Stimulated activated naive CD8-positive, alpha-beta T cell treated with anti-CD3 and anti-CD28 coated beads, Interleukin-15, Interleukin-2, amounts not matched to agents 100 U/mL and 50 U/mL, for 24 hours (primary cell): ENCODE measurements at places on chromosomes 12 and 14.

DNA sequence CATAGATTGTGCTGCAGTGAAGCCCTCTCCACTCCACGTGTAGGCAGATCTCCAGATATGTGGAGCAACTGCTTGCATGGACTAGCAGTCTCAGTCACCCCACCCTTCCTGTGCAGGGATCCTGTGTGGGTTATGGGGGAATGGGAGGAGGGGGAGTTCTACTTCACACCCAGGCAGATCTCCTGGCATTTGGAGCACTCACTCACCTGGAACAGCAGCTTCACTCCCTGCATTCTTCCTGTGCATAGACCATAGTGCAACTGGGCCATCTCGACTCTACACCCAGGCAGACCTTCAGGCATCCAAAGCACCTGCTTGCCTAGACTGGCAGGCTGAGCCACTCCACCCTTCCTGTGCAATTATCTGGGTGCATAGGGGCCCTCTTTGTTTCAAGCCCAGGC is 96.0 kb upstream of the PCED1B start:
- DNase-seq, result no peak

DNA sequence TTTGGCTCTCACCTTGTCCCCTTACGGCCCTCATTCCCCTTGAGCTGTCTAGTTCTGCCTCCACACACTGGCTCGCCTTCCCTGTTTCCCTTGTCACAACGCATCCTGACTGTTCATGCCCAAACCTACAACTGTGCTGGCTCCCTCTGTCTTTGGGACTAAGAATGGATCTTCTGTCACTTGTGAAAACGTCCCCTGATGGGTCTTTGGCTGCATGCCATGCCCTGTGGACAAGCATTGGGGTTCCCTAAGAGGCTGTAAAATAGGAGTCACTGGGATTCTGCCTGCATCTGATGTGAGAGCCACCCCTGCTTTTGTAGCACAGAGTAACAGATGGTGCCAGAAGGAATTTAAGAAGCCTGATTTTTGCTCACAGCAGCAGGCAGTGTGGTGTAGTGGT is 285.3 kb upstream of the CRY1 start:
- no peak for DNase-seq

- no peak for DNase-seq
Measured at GRCh38 chr12:108254517-108255251, 84.4 kb downstream of the CMKLR1 start.

DNA sequence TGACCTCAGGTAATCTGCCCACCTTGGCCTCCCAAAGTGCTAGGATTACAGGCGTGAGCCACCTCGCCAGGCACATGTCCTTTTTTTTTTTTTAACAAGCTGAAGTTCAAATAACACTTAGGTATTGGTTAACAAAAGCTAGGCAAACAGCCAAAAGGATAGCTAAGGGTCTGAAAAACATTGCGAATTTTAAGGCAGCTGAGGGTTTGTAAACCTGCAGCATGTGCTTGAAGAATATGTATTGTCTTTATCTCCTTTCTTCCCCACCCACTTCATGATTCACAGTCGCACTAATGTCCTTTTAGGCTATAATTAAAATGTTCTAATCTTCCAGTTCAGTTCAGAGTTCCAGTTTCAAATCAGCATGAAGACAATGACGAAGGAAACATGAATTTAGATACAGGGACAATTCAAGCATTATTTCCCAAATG is 30.1 kb upstream of the CERS5 start:
- no peak for DNase-seq

- peak; percentile 87 for DNase-seq
Measured at GRCh38 chr12:12716793-12717585, at the start of gene CDKN1B. Gene CDKN1B, plus strand, starts transcription at chr12:12717368. Its CDS starts 472 bp downstream, at chr12:12717840.

DNA sequence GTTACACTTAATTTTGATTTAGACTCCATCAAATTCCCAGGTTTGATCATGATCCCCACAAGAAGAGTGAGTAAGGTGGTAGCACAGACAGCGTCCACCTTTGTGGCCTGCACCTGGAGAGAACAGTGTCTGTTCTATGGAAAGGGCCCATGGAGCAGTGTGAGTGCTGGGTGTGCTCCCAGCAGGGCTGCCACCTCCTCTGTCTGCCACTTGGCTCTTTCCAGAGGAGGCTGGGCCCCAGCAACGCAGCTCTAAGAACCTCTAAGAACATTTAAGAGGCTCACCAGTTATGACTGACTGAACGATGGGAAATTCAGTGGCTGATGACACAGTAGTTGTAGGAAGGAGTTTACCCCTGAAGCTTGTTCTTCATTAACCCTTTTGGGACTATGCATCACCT is 17.3 kb downstream of the VDR start:
- DNase-seq, result no peak

GRCh38 chr14:89773644-89774316 is 180.8 kb downstream of the EFCAB11 start:
- DNase-seq, result peak; percentile 68

GRCh38 chr12:94948232-94948810 is 55.2 kb downstream of the NDUFA12 start:
- DNase-seq, result no peak

GRCh38 chr14:90624227-90624626 is 192.0 kb downstream of the TTC7B start:
- no peak for DNase-seq

DNA sequence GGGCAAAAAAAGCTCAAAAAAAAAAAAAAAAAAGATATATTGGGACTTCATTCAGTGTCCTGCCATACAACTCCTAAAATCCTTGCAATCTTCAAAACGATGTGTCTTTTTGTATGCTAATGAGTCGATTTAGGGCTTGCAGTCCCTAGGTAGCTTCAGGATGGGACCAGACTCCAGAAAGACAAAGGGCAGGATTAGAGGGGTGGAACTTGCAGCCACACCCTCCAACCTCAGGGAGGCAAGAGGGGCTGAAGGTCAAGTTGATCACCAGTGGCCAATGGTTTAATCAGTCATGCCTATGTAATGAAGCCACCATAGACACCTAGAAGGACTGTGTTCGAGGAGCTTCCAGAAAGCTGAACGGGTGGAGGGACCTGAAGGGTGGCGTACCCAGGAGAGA is 29.3 kb downstream of the TEAD4 start:
- DNase-seq, result no peak

DNA sequence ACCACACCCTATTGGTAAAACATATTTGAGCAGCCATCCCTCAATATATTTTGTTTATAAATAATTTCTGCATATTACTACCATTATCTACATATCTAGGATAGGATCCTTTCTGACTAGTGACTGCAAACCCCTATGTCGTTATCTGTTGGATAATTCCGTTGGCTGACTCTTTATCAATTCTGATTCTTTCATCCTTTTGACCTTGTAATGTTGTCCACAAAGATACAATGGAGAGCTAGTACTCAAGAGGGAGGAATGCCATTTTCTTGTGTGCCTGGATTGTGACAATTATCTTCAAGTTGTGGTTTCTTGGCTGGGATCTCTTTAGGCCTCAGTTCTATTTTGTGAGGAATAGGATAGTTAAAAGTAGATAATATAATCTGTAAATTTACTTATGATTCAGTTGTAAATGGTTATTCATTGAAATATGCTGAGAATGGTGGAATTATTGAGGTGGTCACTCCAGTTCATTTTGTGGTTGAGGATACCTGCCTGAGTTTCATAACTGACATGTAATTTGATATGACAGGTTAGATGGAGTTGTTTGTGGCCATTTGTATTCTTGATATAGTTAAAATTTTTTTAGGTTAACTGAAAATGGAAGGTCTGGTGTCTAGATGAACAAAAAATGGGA is 10.1 kb downstream of the CHST11 start:
- DNase-seq, result no peak

- no peak for DNase-seq
Measured at GRCh38 chr12:57104292-57104910, 6.8 kb downstream of the STAT6 start.

DNA sequence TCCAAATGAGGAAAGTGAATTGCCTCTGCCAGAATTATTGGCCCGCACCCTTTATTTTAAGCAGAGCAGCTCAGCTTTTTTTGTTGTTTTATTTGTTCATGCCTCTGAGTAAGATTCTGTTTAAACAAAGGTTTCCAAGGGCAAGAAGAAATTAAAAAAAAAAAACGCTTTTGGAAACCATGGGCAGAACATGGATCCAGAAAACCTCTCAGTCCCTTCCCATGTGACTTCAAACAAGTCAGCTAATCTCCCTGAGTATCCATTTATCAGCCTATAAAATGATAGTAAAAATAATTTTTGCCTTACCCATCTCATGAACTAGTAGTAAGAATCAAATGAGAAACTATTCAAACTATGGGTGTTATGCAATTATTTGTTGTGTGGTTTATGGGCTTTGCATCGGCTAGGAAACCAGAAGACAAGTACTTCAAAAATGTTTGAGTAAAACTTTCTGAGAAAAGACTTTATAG is 27.6 kb downstream of the KITLG start:
- no peak for DNase-seq

GRCh38 chr14:102492531-102492910 is 17.1 kb downstream of the ANKRD9 start:
- no peak for DNase-seq

DNA sequence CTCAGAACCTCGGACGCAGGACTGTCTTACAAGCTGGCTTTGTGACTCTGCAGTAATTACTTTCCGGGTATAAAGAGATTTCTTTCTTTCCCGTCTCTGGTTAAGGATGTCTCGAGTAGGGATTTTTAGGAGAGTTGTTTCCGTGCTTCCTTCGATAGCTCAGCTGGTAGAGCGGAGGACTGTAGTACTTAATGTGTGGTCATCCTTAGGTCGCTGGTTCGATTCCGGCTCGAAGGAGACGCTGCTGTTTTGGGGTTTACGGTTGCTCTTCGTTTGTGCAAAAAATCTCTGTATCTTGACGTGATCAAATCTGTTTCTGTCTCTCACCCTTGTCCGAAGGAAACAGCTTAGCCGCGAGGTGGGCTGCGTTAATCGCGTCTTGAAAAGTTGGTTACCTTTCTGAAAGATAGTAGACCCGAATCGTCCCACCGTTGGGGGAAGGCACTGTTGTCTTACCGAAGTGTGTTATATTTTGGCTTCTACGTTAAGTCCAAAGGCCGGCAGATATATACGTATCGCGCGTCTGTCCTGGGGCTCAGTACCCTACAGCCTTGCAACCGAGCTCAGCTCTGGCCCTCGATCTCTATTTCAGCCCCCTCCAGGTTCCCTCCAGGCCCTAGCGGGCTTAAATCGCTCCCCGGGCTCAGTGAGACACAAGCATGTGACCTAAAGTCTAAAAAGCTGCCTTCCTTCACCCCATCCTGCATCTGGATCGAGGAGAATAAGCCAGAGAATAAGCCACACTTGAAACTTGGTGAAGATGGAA is 1.1 kb upstream of the RNASE4 start:
- peak; percentile 87 for DNase-seq

DNA sequence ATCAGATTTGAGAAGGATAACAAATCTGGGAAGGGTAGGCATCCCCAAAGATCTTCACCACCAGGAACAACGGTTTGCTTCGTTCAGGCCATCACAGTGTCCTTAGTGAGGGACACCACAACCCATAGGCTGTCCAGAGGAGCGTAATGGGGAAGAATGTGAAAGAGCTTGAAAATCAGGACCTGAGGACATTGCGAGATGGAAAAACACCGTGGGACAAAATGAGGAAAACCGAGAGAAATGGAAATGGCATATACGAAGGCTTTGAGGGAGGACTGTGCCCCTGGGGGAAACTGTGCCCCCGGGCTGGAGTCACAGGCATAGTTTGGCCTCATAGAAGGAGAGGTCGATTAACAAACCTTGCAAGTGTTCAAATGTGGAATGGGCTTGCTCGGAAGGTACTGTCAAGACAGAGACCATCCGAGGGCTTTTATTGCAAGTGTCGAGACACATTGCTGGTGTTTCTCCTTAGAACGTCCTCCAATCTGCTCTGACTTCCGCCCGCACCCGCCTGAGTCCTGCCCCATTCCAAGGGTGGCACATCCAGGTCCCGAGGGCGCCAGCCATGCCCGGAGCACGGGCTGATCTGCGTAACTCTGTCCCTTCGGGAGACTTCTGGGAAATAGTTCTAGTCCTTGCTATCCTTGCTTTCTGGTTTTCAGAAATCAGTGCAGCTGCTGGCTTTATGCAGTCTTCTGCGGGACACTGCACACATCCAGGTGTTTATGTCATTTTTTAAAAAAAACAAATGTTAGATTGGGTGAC is 885 bp upstream of the PALS1 start:
- DNase-seq, result peak; percentile 48

- DNase-seq, result no peak
Measured at GRCh38 chr14:58752771-58753201, 115.0 kb downstream of the DACT1 start.

DNA sequence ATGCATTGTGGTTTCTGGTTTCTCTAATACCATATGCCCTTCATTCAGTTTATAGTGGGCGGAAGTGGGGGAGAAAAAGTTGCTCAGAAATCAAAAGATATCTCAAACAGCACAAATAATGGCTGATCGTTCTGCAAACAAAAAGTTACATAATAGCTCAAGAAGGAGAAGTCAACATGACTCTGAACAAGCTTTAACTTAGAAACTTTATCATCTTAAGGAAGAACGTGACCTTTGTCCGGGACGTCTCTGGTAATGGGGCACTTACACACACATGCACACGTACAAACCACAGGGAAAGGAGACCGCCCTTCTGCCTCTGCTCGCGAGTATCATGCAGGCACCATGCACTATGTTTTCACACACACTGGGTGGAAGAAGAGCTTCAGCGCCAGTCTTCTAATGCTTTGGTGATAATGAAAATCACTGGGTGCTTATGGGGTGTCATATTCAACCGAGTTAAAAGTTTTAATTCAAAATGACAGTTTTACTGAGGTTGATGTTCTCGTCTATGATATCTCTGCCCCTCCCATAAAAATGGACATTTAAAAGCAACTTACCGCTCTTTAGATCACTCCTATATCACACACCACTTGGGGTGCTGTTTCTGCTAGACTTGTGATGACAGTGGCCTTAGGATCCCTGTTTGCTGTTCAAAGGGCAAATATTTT is 4.7 kb downstream of the FOS start:
- DNase-seq, result no peak

DNA sequence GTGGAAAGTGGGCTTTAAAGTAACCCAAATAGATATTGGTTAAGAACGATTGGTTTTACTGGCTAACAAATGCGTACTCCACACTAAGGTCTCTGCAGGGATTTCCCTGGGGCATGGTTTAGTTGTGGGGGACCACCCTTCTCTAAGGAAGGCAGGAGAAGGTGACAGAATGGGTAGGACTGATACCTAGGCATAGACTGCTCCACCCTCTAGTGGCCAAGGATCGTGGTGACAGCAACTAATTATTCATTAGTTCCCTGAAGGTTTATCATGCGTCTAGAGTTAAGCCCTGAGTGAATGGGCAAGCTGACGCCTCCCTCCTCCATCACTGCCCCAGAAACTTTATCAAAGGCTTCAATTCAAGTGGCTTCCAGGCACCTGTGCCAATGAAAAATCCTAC is 9.1 kb downstream of the FAM181A start:
- peak; percentile 20 for DNase-seq
